ENCODE measurements at places on chromosomes 5 and 9.

- no peak for DNase-seq
These were observed 36.5 kb downstream of the ADAMTS2 start for GRCh38 chr5:179308563-179309382.

DNA sequence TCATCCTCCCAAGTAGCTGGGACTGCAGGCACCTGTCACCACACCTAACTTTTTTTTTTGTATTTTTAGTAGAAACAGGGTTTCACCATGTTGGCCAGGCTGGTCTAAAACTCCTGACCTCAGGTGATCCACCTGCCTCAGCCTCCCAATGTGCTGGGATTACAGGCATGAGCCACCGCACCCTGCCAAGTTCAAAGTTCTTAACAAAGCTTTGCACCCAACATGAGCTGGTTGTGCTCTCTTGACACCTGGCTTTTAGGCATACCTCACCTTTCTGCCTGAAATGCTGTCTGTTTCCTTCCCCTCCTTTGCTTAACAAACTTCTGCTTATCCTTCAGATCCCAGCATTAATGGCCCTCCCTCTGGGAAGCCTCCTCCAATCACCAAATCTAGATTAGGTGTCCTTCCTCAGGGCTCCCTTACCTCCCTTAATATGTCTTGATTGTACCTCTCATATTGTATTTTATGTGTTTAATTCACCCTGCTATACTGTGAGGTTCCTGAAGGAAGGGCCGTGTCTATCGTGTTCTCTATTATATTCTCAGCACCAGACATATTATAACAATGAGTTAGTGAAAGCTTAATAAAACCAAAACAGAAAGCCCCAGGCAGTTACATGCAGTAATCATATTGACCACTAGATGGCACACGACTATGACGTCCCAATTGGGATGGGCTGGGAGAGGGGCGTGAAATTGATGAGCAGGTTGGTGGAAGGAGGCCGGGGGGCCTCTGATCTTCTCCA lies 62.9 kb upstream of the PPARGC1B start:
- DNase-seq = peak; percentile 49

GRCh38 chr5:86175224-86175623 lies 442.5 kb upstream of the COX7C start:
- peak; percentile 16 for DNase-seq

- no peak for DNase-seq
These were observed 49.3 kb downstream of the PDCD1LG2 start for GRCh38 chr9:5559659-5560058.

GRCh38 chr5:169781420-169782345 lies 144.6 kb downstream of the DOCK2 start:
- no peak for DNase-seq

DNA sequence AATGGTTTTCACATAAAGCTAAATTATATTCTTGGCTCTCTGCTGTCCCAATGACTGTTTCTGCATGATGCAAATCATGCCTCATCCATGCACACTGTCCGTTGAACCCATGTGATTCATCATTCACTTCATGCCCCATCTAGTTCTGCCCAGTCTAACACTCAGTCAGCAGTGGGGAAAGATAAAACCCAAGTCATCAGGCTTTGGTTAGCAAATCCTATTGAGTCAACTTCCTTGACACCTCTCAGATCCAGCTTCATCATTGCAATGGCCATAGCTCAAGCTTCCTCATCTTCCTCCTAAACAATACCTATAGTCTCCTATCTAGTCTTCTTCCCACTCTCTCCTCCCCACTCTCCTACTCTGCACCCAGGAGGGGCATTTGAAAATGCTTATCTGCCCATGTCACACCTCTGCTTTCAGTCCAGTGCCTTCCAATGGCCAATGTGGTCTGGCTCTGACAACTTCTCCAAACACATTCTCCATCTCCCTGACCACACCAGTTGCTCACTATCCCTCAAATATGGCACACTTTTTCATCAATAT lies 266.0 kb upstream of the TRIM32 start:
- no peak for DNase-seq

- no peak for DNase-seq
These were observed 54.7 kb downstream of the ANXA2R start for GRCh38 chr5:42985129-42986037.

DNA sequence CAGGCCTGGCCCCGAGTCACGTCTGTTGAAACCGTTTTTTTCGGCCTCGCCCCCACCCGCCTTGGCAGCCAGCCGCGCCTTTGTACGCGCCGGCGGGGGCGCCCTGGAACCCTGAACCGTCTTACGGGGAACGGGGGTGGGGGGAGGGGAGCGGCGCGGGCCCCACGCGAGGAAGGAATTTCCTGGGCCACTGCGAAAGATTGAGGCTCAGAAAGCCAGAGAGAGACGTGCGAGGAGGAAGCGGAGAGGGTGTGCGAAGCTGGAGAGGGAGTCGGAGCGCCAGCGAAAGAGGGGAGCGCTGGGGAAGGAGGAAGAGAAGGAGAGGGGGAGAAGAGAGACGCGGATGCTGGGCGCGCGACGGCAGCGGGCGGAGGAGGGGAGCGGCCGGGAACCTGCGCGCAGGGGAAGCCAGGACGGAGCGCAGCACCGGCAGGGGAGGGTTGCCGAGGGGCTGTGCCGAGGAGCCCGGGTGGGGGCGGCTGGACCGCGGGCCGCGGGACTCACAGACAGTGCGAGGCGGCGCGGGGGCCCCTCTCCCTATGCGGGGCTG lies 4.6 kb upstream of the PRDM12 start:
- DNase-seq = no peak

GRCh38 chr9:124206391-124206790 lies 51.4 kb upstream of the NEK6 start:
- no peak for DNase-seq

GRCh38 chr9:130979591-130980385 lies 29.2 kb upstream of the LAMC3 start:
- DNase-seq = no peak

GRCh38 chr9:129732100-129732499 lies 20.7 kb downstream of the PTGES start:
- no peak for DNase-seq

DNA sequence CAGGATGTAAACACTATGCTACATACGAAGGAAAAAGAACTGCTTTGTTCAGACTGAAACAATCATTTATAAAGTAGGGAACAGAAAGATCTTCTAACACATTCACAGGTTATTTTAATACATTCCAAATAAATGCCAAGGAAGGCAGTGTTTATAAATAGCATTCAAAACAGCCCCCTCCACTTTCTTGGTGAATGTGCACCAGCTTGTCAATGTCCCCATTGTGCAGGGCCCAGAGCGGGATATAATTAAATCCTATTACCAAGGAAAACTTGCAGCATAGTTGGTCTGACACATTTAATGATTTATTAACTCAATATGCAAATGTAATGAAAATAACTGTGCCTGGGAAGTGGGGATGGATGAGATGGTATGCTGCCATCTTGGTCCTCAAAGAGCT lies 135.9 kb upstream of the RAD23B start:
- no peak for DNase-seq

DNA sequence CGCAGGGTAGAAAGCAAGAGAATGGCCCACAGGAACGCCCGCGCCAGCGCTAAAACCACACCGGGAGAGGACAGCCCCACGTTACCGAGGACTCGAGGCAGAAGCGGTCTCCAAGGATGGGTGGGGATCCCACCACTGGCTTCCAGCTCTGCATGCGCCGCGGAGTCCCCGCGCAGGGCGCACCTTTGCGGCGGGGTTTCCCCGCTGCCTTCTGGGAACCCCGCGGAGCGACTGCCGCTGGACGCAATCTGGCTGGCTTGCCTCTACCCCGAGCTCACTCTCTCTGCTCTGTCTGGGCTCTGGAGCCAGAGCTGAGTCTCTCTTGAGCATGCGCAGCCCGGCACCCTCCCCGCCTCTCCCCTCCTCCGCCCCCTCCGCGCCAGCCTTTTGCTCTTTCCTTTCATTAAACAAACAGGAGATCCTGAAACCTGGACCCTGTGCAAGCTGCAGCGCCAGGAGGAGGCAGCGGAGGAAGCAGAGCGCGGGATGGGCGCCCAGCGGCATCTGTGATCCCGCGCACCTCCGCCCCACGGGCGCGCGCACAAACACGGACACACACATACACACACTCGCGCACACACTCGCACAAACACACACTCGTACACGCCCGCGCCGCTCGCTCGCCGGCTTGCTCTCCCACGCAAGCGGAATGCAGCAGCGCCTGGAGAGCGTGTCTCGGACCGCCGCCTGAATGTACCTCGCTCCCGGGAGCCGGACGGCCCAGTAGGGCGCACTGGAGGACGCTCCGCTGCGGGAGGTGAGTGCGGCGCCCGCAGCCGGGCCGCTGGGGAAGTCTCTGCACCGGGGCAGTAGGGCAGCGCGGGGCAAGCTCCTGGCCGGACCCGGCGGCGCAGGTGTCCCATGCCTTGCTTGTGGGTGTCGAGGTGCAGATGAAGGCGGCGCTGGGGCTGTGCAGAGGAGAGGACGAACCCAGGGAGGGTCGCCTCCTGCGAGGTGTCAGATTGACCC lies at the start of gene PLPPR1:
PLPPR1 (plus strand) TSS at position 382 of the 969 bp plus-strand sequence.
- no peak for DNase-seq

DNA sequence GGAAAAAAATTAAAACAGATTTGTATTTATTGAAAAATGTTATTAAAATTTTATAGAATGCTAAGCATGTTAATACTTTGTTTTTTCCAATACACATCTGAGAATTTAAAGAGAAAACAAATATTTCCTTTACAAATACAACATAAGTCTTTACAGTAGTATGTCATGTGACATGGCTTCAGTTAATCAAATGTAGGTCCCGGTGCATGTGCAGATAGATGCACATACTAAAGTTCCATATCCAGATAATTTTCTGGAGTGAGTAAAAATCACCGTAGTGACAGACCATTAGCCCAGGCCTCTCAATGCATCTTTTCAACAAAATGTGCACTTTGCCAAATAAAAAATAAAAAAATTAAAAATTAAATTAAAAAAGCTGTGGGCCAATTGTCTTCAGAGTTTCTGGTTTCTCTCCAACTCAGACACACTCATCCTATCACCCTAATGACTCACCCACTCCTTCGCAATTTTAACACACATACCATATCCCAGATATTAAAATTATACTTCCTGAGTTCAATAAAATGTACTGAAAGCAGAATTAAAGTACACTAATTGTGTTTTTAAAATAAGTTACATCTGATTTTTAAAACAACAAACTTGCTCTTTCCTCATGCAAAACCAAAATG lies 508.1 kb downstream of the NR2F1-AS1 start:
- DNase-seq = no peak

- DNase-seq = no peak
These were observed 323.8 kb upstream of the WWC1 start for GRCh38 chr5:167967494-167968177.
